NCI-H2029 (cell line): ENCODE measurements at places on chromosomes 16 and 17.

DNA sequence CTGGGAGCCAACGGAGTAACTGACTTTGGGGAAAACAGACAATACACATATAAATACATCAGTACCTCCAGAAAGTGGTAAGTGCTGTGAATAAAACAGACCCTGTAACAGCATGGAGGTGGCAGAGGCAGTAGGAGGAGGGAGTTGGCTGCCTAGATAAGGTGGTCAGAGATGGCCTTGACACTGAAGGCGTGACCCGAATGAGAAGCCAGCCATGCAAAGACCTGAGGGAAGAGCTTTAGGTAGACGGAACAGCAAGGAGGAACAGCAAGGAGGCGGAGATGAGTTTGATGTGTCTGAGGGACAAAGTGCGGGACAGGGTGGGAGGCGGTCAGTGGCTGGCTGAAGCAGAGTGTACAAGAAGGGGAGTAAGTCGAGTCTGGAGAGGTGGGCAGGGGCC lies 8.1 kb upstream of the SLC6A4 start:
- no peak for DNase-seq

DNA sequence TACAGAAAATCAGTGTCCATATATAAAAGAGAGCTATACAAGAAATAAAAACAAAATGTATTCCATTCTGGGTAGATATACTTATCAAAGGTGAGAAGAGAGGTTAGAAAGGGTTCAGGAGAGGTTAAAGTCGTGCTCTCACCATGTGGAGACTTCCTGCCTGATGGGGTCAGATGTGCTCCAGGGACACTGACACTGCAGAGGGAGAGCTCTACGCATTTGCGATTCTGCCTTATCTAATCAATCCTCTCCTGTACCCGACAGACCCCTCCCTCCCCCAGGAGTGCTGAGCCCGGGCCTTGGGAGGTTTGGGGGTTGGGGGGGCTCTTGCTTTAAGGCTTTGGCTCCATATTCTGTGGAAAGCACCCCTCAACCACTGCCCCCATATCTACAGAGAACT lies 16.6 kb upstream of the SLC5A11 start:
- no peak for DNase-seq

GRCh38 chr16:89902980-89903379 lies 15.7 kb upstream of the MC1R start:
- no peak for DNase-seq

DNA sequence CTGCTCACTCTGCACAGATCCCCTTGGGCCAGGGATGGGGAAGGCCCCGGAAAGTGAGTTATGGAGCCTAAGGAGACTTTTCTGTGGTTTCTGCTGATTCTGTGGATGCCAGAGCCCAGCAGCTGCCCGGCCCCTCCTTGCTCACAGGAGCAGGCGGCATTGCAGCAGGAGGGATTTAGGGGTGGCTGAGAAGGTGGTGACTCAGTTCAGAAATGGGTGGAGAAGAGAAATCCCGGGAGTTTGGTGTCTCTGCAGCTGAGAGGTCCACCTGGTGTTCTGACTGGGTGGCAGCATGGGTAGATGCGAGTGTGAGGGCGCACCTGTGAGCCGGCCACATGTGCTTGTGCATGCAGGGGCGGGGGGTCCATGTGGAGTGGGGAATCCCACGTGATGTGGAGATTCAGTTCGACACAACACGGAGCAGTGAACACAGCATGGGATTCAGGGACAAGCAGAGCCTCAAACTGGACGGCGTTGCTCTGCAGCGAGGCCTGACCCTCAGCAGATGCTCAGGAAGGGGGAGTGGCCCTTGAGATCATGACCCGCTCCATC lies 16.0 kb upstream of the SPPL2C start:
- DNase-seq, result no peak

GRCh38 chr16:9380221-9380620 lies 288.8 kb downstream of the HAPSTR1 start:
- no peak for DNase-seq

DNA sequence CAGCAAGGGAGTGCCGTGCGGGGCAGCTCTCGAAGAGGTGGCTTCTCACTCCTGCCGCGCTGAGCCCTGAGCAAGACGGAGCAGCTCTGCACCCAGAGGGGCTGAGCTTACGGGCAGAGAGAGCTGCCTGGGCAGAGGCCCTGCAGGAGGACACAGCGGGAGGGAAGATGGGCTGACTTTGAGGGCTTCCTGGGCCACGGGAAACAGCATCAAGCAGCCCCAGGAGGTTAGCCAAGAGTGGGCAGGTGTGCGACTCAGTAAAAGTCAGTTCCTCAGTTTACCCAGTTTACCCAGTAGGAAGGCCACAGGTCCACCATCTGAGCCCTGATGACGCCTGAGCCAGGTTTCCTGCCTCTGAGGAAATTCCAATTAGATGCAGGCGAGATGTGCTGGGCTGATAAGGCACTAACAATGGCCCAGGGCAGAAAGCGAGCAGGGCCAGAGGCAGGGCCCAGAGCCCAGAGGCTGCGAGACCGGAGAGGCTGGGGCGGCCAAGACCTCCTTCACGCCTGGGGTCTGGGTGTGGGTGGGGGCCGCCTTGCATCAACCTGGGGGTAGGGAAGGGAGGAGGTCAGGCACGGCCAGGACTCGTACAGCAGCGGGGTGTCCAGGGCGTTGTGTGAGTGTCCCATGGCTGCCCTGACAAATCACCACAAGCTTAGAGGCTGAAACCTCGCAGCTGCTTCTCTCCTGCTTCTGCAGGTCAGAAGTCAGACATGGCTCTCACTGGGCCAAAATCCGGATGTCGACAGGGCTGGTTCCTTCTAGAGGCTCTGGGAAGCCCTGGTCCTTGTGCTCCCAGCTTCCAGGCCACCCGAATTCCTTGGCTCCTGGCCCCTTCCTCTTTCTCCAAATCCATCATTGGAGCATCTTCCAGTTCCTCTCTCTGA lies 32.0 kb upstream of the CIBAR2 start:
- no peak for DNase-seq

- DNase-seq, result no peak
Observed at GRCh38 chr17:55652114-55652823, 70.4 kb downstream of the TMEM100 start.

DNA sequence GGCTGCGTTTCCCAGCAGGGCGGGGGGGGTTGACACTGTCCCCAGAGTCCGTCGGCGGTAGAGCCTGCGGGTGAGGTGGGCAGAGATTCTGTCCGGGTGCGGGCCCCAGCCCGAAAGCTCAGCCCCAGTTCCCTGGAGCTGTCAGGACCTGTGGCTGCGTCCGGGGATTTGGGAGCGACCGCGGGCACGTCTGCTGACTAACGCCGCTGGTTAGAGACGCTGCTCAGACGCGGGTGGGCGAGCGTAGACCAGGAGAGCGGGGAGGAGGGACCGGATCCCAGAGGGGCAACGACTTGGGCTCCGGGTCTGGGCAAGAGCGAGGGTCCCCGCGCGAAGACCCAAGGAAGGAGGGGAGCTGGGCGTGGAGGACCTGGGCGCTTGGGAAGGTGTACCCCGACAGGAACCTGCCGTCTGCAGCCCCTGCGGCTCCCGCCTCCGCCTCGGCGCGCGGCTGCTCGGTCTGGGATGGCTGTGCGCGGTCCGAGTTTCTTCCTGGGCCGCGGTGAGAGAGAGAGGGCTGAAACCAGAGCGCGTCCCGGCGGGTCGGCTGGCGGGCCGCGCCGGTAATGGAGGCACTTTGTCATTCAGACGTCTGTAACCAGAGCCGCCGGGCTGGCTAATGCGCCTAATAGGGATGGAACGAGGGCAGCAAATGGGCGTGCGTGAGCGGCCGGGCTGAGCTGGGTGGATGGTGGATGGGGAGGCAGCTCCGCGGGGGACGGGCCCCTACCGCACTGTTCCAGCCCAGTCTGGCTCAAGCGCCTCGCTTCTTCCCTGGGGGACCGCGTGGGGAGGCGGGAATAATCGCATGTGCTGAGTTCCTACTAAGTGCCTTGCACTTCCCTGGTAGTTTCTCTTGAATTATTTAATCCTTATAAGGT lies 2.3 kb downstream of the NGFR start:
- DNase-seq, result peak; percentile 39

GRCh38 chr17:40170325-40170724 lies 6.9 kb upstream of the RAPGEFL1 start:
- DNase-seq, result no peak

DNA sequence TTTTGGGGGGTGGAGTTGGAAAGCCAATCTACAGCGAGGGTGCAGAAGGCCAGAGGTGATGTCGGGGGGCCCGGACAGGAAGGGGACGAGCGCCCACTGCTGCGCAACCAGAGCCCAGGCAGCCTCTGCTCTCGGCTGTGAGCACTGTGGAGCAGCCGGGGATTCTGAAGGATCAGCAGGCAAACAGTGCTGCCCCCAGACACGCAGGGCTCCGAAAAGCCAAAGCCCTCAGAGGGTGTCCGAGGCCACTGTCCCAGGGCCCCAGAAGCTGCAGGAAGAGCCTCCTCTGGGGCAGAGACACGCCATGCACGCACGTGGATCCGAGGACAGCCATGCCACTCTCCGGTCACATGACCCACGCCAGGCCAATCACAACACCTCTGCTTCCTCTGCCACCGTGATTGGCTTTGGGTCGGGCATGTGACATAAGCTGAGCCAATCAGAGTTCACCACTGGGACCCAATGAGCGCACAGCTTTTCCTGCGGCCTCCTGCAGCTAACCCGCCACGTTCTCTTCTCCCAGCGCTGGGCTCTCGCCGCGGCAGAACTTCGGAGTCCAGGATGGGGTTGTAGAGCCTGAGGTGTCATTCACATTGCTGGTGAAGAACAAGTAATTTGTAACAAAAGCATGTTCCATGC lies 40.7 kb downstream of the ACTG1 start:
- DNase-seq, result peak; percentile 64

DNA sequence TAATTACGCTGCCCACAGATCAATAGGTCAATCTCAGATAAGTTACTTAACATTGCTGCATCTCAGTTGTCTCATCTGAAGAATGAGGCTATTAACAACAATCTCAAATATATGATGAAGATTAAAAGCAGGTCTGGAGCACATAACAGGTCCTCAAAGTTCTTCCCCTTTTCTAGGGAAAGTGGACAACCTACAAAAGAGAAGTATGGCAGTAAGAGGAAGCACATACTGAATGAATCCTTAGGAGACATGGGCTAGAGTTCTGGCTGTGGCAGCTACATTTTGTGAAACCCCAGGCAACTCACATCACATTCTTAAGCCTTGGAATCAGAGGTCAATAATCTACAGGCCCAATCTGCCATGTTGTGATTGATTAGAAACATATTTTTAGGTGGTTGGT lies 180.6 kb downstream of the PCTP start:
- DNase-seq, result no peak

DNA sequence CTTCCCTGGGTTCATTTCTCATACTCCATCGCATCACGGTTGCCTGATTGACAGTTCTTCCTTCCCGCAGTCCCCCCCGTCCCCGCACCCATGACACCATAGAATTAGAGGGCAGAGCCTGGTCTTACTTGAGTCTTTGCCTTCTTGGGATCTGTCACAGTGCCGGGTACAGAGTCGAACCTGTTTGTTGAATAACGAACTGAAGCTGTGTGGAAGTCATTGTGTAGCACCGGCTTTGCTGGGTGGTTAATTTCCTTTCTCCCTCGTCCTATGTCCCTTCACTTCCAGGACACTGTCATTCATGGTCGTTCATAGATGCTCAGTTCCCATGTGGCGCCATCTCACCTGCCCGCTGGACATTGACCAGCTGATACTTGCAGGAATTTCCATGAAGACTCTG lies 315.3 kb downstream of the CPPED1 start:
- no peak for DNase-seq

- DNase-seq, result no peak
Observed at GRCh38 chr17:51050291-51051033, 70.2 kb downstream of the SPAG9 start.

GRCh38 chr16:48441106-48441505 lies 55.9 kb upstream of the SIAH1 start:
- no peak for DNase-seq

- DNase-seq, result no peak
Observed at GRCh38 chr16:75423723-75424104, 9.6 kb downstream of the CFDP1 start.

GRCh38 chr17:731644-732066 lies 741 bp upstream of the TLCD3A start:
- no peak for DNase-seq

DNA sequence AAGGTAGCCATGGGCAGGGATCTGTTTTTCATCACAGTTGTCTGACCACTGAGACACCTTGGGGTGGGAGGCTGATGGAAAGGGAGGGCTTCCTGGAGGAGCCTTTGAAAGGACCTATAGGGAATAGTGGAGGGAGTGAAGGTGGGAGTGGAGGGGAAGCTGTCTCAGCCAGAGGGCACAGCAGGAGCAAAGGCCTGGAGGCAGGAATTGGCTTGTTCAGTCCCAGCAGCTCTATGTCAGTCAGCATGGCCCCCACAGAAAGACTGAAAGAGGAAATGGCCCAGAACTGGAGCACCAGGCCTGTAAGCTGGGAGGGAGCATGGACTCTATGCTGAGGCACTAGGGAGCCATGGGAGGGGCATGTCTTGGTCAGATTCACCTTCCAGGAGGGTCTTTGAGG lies 12.8 kb upstream of the CBFB start:
- DNase-seq, result no peak

DNA sequence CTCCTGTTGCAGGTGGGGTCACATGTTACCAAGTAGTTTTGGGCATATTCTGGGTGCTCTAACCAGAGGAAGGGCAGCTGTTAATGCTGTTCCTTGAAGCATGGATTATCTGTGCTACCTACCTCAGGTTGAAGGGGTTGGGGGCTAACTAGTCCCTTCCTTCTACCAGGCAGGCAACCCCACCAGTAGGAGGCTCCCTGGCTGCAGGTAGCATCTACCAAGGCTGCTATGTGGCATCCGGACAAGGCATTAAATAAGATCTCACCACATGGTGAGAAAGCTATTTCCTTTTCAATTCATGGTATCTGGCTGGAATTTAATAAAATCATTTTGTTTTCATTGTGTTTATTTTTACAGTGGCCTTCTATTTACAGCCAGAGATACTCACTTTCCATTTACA lies 62.5 kb downstream of the CACNG3 start:
- DNase-seq, result no peak

GRCh38 chr17:40813804-40814203 lies 8.6 kb downstream of the KRT10 start:
- no peak for DNase-seq

DNA sequence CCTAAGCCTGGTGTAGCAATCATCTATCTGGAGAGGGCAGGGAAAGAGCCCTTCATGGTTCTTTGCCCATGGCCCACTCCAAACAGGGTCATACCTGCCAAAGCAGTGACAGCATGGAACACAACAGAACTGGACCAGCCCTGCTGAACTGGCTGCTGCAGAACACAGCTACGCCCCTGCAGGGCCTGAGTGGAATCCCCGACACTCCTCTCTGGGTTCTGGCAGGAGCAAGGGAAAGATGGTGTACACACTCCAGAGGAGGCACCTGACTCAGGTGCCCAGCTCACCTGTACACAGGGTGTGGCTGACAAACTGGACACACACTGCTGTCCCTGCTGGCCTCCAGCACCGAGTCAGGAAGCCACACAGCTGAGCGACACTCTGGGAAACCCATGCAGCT lies 19.8 kb downstream of the MIEF2 start:
- peak; percentile 49 for DNase-seq
